Parietal lobe (tissue), 2 donors: ENCODE measurements at places on chromosomes 16 and 17. TPM values are rescaled to one million over a fixed set of nuclear protein-coding genes. Genes with fewer than 3 reads are reported as not detected.

ZNF821 gene
- 36.9 TPM for total RNA-seq

C17orf78 gene
- not detected for total RNA-seq

TOM1L1 gene
- total RNA-seq: 11.3 TPM

GAA gene
- 27.5 TPM for total RNA-seq

PYCARD gene
- total RNA-seq: 1.3 TPM

SDR42E1 gene
- not detected for total RNA-seq

NDUFAB1 gene
- 57.6 TPM for total RNA-seq

SLFN12L gene
- total RNA-seq: not detected

AGRP gene
- total RNA-seq: not detected

VAT1 gene
- total RNA-seq: 77.3 TPM

TBC1D3H gene
- not detected for total RNA-seq

SOST gene
- not detected for total RNA-seq

YBX2 gene
- total RNA-seq: 2.5 TPM

FAM20A gene
- 5.0 TPM for total RNA-seq

COQ7 gene
- total RNA-seq: 44.1 TPM

PABPN1L gene
- total RNA-seq: not detected

FOXJ1 gene
- total RNA-seq: 3.8 TPM

KRT16 gene
- not detected for total RNA-seq

TP53TG3C gene
- not detected for total RNA-seq

LRRC37A gene
- 9.7 TPM for total RNA-seq

SP2 gene
- total RNA-seq: 1.3 TPM

CX3CL1 gene
- total RNA-seq: 3.1 TPM

NUPR1 gene
- 0.31 TPM for total RNA-seq

TMEM92 gene
- not detected for total RNA-seq

CDH11 gene
- total RNA-seq: 358 TPM

KRT40 gene
- total RNA-seq: not detected

PMP22 gene
- total RNA-seq: 8.5 TPM

MPO gene
- 0.94 TPM for total RNA-seq

ST6GALNAC2 gene
- total RNA-seq: not detected

TERF2IP gene
- 128 TPM for total RNA-seq

HOXB8 gene
- not detected for total RNA-seq

KRTAP4-9 gene
- not detected for total RNA-seq

EXOC3L1 gene
- total RNA-seq: 0.63 TPM

DPEP2 gene
- total RNA-seq: not detected

JPH3 gene
- total RNA-seq: 68.2 TPM

SLC9A5 gene
- total RNA-seq: 0.94 TPM

STH gene
- 26.6 TPM for total RNA-seq

ORC6 gene
- 11.9 TPM for total RNA-seq

TMC5 gene
- 0.31 TPM for total RNA-seq

FOXL1 gene
- 0.63 TPM for total RNA-seq

RNF222 gene
- not detected for total RNA-seq

THUMPD1 gene
- 101 TPM for total RNA-seq
